Neural progenitor cell (in vitro differentiated cells): ENCODE measurements at places on chromosomes 16 and 17. TPM values are rescaled to one million over a fixed set of nuclear protein-coding genes. Genes with fewer than 3 reads are reported as not detected.

The NPIPB13 gene
- total RNA-seq: 1.9 and 4.0 TPM in 2 replicates

DNA sequence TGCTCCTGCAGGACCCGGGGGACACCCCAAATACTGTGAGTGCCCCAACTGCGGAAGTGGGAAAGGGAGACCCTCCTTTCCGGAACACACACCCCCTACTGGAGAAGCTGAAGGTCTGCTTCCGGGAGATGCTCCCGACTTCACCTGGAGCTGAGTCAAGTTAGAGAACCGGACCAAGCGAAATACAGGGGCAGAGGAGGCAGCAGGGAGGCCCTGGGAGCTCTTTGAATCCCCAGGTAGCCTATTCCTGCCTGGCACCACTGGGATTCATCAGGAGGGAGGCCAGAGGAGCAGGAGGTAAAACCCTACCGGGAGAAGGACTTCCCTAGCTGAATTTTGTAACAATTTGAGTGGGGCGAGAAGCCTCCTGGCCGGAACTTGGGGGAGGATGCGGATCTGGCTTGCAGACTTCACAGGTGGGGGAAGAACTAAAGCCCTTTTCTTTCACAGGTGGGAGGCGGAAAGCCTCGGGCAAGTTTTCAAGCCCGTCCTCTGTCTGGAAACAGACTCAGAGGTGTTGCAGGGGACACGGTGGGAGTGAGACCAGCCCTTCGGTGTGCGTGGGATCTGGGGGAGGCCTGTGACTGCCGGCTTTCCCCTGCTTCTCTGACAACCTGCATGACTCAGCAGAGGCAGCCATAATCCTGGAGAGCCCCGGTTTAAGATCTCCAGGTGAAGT lies 22.4 kb upstream of the TEKT1 start:
- peak; percentile 52 for DNase-seq

GRCh38 chr17:35438433-35438832 lies 6.1 kb upstream of the SLFN12 start:
- DNase-seq: no peak

The PRRT2 gene
- 23.5 and 71.4 TPM in 2 replicates for total RNA-seq

DNA sequence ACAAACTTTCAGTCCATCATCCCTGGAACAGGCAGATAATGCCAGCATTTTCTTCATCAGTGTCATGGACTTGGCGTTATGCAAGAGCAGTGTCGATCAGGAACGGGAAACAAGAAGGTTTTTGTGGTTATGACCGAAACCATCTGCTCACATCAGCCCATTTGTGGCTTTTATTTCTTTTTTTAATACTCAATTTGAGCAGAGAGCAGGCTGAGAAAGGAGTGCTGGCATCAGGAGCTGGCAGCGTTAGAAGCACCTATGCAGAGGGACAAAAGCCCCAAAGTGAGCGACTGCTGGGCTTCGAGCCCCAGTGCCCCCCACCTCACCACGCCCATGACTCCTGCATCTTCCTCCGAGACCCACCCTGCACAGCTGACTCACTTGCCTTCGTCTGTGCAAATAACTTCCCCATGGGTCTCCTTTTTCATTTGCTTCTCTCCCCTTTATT lies 16.2 kb upstream of the CD300E start:
- no peak for DNase-seq

The CCL2 gene
- 4.2 and 7.0 TPM in 2 replicates for total RNA-seq
